ENCODE measurements at places on chromosomes 3 and 15.

DNA sequence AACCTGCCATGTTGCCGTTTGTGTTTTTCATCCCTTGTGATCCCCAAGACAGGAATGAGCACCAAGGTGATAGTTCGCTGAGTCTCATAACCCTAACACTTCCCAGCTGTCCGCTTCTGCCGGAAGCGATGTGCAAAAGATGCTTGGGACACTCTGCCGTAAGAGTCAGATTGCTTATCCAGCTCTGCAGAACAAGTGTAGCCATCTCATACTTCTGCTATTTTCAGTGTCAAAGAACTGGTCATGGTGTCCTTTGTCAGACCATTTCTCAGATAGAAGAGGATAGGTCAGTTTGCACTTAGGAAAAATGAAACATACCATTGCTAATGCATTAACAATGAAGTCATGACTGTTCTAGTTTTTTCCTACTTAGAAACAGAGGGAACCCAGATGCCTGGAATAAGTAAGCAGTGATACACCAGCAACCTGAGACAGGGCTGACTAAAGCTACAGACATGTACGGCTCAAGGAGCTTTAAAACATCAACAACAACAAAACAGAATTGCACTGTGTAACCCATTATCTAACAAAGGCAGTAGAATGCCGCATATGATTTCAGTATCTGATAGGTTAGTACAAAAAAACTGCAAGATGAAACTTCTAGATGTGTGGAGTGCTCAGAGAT is 134.0 kb upstream of the IL12A start:
- no peak for DNase-seq

DNA sequence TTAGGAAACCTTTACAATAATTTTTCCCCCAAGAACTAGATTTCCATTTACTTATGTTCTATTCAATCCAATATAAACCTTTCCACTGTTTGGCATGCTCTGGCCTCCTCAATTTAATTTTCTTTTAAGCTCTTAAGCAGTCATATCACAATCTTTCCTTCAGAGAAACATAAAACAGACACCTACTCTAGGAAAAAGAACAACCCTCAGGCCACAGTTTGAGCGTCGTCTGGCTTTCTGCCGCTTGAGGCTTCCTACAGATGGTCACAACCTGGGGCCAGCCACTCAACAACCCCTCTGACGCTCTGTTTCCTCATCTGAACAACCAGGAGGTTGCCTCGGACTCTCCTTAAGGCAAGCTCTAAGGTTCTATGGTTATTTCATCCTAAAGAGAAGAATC is 143.3 kb downstream of the ADAMTS17 start:
- no peak for DNase-seq

GRCh38 chr3:132549169-132549568 is 47.9 kb upstream of the ACKR4 start:
- no peak for DNase-seq

DNA sequence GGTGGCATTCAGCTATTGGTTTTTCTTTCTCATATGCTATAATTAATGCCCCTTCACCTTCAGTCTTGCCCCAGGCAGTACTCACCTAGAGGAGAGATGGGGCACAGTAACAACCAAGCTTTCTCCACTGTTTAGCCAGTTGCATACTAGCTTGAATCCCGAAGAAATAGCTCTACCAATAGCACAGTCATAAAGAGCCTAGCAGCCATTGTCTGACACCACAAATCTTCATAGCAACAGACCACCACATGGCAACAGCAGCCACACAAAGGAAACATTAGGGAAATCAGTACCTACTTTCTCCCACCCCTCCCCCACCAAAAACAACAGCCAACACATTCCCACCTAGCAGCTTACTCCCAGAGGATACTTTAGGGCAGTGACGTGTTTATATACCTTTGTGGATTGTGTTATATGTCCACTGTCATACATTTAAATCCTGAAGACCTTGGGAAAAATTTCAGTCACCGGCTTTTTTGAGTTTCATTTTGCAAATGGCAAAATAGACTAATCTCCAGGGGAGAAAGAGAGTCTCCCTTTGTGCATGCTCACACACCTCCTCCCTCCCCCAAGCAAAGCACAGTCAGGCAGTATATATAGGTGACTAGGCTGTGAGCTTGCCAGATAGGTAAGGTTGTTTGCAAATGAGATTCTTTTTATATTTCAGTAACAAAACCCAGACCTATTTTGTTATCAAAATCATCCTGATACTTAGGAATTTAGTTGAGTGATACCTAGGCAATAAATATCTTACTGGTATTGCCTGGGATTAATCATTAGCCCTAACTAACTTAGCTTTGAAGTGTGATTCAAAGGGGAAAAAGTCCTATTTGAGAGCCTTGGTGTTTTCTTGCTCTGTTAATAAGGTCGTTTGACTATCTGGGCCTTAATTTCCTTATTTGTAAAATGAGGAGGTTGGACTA is 140.6 kb downstream of the RBPMS2 start:
- DNase-seq = peak; percentile 42

GRCh38 chr3:24373198-24373959 is 121.3 kb downstream of the THRB start:
- no peak for DNase-seq

GRCh38 chr15:50675535-50676144 is 11.0 kb downstream of the TRPM7 start:
- DNase-seq = no peak

GRCh38 chr3:32480604-32481003 is 22.0 kb downstream of the CMTM6 start:
- DNase-seq = no peak

GRCh38 chr3:178500631-178501030 is 35.6 kb upstream of the KCNMB2 start:
- DNase-seq = no peak

GRCh38 chr3:78462021-78462420 is 1305.8 kb downstream of the ROBO1 start:
- DNase-seq = no peak

DNA sequence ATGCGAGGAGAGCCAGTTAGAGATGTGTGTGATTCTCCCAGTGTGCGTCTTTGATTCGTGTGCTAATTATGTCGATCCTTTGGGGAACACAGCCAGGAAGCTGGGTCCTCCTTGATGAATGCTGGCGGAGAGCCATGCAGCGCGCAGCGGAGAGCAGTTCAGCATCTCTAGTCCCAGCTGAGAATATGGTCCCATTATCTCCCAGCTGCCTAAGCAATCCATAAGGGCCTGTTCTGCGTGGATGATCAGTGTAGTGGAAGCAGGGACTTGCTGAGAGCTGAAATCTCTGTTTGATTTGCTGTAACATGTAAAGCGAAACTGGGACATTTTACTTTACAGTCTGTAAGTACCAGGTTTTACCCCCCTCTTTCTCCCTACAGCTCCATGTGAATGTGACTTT is 412.7 kb downstream of the CNTN4 start:
- no peak for DNase-seq

DNA sequence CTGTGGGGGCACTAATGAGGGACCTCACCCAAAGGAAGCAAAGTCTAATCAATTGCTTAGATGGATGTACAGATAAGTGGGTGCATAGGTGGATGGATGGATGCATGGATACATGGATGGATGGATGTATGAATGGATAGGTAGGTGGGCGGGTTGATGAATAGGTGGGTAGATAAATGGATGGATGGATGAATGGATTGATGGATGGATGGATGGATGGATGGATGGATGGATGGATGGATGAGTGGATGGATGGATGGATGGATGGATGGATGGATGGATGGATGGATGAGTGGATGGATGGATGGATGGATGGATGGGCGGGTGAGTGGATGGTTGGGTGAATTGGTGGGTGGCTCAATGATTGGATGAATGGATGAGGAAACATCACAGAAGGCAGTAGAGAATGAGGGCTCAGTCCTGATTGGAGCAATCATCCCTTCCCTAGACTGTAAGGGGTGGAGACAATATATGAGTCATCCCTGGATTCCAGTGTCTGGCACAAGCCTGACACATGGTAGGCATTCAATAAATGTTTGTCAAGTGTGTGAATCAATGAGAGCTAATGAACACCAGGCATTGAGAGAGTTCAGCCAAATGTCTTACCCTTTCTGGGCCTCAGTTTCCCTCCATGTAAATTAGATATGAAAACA is 40.4 kb upstream of the PXYLP1 start:
- no peak for DNase-seq

GRCh38 chr15:92082006-92082843 is 228.7 kb downstream of the SLCO3A1 start:
- peak; percentile 40 for DNase-seq

GRCh38 chr15:72135719-72136118 is 17.5 kb downstream of the SENP8 start:
- DNase-seq = peak; percentile 81

GRCh38 chr15:61032600-61033286 is 196.4 kb downstream of the RORA start:
- DNase-seq = no peak

GRCh38 chr3:45946307-45946706 is 3.0 kb downstream of the CXCR6 start:
- no peak for DNase-seq

GRCh38 chr3:184379358-184380184 is at the start of gene CHRD:
Gene CHRD, plus strand, starts transcription at chr3:184380054. Its CDS starts 265 bp downstream, at chr3:184380319.
- DNase-seq = no peak

DNA sequence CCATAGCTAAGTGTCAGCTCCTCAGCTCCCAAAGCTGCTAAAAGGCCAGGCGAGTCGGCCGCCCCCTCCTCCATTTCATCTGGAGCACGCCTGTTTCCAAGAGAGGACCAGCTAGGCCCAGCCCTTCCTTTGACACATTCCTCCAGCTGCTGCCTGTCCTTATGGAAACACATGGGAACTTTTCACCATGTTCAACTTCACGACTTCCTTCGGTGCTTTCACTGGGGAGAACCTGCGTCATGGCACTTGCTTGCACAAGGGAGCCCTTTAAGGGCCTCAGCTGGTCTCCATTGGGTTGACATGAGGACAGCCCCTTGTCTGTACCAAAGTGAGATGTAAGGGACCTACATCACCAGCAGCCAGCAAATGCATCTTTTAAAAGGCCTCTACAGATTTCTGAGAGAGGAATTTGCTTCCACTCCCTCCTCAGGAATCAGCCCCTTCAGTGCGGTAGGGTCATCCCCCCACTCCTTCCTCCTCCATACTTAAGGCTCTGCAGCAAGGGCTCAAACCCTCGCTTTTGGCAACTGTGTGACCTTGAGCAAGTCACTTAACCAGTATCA is 2.1 kb downstream of the MAGI1 start:
- DNase-seq = no peak

DNA sequence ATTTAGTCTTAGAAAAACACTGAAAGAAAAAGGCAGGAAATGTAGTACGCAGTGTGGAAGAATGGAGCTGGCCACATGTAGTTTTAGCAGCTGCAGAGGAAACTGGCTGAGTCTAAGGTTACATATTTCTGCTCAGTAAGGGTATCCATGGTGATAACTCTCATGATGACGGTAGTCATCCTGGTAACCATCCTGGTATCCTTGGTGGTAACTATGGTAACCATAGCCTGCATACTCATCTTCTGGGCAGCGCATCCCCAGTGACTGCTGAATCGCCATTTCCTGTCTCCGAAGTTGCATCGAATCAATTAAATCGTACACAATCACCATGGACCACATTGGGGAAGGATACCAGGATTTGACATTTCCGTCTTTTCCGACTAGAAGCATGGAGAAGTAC is 35.7 kb downstream of the CCDC80 start:
- peak; percentile 46 for DNase-seq

DNA sequence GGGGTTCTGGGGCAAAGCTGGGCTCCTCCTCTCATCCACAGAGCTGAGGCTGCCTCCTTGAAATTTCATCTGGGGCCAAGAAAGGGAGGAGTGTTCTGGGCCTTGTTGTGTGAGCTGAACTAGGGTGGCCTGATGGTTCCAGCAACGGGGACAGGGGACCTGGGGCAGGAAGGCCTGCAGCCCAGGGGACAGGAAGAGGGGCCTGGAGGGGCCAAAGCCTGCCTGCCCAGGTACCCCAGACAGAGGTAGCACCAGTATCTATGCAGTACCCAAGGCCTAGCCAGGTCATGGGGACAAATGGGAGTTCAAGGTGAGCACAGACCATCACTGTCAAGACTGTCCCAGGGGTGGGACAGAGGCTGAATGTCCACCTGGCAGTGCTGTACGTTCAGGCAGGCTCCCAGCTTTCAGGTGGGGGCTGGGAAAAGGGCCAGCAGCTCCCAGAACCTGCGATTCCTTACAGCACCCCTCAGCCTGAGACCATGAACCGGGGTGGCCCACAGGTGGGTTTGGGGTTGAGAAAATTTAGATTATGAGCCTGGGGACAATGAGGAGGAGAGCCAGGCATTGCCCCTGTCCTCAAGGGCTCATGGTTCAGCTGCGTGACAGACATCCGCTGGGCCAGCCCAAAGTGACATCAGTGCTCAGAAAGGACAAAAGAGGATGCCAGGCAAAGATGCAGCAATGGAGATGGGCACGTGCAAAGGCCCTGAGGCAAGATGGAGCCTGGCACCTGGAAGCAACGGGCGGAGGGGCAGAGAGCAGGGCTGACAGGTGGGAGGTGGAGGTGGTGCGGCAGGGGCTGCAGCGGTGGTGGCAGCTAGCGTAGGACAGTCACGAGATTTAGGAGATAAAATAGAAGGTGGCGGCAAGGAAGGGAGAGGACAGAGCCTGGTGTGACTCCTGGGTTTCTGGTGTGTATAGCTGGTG is 28.0 kb downstream of the PSTPIP1 start:
- no peak for DNase-seq

DNA sequence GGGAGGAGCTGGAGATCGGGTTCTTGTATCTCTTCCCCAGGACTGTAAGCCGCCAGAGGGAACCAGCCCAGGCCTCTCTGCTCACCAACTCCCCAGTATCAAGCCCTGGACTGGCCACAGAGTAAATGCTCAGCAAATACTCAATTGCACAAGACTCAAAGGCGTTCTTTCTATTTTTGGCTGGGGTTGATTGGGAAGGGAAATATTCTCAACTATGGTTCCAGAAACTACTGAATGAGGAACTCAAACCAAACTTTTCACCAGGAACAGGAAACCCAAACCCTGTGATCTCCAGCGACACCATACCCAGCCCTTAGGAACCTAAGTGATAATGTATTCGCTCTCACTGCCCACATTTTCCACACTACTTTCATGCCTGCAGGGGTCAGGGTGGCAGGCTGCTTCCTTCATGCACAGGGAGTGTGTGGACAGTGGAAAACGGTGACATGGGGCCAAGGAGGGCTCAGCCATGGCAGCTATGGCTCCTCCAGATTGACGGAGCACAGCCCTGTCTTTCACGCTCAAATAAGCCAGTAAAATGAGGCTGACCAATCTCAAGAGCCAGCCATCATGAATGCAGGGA is 124.7 kb upstream of the RAD18 start:
- DNase-seq = no peak

GRCh38 chr15:93358166-93359059 is 269.4 kb upstream of the RGMA start:
- DNase-seq = no peak

- DNase-seq = no peak
Measured at GRCh38 chr3:86257955-86258641, 732.9 kb downstream of the VGLL3 start.

- no peak for DNase-seq
Measured at GRCh38 chr3:106337116-106337515, 468.3 kb upstream of the CBLB start.

- DNase-seq = no peak
Measured at GRCh38 chr15:70284438-70285214, 186.9 kb upstream of the TLE3 start.
